ENCODE measurements at places on chromosomes 1 and 21.

DNA sequence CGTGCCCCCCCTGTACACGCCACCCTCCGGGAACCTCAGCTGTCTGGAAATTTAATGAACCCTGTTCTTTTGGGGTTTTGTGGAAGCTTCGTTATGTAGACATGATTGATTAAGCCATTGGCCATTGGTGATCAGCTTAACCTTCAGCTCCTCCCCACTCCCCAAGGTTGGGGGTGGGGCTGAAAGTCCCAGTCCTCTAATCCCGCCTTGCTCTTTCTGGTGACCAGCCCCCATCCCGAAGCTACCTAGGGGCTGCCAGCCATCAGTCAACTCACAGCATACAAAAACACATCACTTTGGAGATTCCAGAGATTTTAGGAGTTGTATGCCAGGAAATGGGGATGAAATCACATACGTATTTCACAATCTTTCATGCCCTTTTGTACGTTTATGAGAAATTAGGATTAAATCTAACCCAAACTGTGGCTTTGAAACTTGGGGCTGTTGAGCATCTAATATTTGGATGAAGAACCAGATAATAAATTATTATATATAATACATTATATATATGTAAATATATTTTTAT, 52.3 kb downstream of the BACE2 start:
- DNase-seq: no peak

DNA sequence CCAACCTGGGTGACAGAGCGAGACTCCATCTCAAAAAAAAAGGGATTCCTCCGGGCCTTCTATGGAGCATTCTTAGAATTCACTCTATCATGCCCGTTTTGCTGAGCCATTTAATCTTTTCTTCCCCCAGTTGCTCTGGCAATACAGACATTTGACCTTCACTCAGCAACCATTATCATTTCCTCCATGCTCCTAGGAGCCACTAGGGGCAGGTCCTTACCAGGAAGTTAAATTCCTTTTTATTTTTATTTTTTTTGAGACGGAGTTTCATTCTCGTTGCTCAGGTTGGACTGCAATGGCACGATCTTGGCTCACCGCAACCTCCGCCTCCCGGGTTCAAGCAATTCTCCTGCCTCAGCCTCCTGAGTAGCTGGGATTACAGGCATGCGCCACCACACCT, 9.7 kb upstream of the CGN start:
- no peak for DNase-seq

DNA sequence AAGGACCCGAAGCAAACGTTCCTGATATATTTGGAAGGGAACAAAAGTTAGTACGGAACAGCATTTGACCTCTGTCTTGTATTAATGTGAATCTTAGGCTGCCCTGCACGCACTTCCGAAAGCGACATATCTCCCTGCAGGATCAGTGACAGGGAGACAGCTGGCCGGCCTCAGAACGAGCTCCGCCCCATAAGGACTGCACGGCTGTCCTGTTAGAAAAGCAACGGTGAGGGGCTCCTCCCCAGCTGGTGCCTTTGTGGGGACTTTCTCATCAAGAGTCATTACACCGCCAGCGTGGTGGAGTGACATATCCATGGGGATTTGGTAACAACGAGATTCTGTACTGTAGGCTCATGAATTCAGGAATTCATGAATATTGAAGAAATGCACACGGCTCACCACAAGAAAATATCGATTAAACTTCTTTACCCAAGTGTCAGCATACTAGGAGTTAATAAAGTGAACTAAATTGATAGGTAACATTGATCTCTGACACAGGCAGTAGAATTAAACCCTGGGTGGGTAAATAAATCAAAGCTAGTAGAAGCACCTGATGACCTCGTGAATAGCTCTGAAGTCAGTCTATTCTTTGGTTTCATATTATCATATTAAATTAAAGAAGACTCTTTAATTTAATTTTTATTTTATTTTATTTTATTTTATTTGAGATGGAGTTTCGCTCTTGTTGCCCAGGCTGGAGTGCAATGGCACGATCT, 8.1 kb upstream of the GREM2 start:
- no peak for DNase-seq

DNA sequence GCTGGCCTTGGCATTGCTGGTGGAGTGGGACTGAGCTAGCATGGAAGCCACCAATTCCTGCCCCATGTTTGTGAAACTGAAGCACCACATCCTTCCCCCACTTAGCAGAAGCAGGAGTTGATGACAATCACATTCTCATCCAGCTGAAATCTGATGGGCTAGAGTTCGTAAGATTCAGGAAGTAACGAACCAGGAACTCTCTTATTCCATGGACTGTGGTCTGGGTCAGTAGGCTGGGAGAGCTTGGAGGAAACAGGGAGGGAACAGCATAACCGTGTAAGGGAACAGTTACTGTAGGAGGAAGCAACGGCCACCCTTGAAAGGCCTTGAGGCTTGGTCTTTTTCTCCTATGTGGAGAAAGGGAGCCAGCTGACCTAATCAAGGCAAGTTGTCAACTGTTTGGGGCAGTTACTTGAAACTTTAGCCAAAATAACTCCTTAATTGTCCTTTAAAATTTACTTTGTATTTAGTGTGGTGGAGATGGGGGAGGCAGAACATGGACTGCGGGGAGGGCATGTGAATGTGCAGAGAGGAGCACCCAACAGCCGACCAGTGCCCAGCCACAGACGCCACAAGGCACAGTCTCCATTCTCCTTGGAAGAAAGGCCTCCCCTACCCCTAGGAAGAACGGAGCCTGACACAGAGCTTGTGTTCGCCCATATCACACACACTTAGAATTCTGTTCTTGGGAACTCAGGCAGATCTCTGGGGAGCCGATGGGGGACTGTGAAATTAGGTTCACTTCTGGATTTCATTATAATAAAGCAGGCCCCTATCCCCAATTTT, 2.0 kb upstream of the COQ8A start:
- no peak for DNase-seq

- no peak for DNase-seq
Measured at GRCh38 chr1:149923626-149924025, 4.0 kb downstream of the SF3B4 start.

DNA sequence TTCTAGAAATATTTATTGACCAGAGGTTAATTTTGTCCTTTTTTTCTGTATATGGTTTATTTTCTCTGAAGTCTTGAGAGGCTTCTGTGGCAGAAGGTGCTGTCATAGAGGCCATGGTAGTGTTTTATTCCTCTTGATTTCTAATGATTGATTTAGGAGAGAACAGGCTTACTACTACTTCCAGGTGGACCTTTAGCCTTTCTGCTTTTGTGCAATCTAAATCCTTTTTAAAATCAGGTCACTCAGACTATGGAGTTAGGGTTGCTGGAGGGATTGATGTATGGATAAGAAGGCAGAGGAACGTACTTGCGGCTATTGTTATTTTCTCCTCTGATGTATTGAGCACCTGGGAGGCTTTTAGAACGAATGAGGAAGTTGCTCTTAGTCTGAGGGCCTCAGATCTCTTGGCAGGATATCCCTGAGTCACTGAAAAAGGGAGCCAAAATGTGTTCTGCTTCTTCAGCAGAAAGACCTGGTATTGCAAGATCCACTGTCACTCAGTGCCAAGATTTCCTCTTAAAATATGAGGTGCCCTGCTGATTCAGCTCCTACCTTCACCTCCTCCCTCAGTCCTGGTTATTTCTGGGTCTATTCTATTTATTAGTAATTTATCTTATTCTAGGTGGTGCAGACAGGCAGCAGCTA, 277.4 kb downstream of the ZNF648 start:
- DNase-seq: no peak

GRCh38 chr1:46615735-46616134, 876 bp downstream of the MOB3C start:
- DNase-seq: no peak

DNA sequence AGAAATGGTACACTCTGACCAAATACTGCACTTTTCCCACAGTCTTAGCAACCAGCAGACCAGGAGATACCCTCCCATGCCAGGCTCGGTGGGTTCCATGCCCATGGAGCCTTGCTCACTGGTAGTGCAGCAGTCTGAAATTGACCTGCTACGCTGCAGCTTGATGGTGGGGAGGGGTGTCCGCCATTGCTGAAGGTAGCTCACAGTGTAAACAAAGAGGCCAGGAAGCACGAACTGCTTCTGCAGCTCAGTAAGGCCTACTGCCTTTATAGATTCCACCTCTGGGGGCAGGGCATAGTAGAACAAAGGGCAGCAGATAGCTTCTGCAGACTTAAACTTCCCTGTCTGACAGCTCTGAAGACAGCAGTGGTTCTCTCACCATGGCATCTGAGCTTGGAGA, 12.3 kb upstream of the IFI44L start:
- DNase-seq: no peak

DNA sequence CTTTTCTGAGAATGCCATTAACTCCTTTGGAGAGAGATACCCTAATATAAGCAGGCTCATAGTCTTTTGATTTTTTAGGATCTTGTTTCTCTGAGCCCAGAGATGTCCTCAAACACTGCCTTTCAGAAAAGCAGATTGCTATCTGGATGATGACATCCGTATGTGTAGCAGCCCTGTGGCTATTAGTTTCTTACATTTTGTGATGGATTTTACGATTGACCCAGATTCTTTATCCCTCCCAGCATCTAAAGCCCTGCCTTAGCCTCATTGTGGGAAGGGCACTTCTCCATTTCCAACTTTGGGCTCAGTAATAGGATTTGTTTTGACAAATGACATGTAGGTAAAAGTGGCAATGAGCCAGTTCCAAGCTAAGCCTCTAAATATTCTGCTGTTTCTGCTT, 300.3 kb downstream of the TTLL7 start:
- no peak for DNase-seq

DNA sequence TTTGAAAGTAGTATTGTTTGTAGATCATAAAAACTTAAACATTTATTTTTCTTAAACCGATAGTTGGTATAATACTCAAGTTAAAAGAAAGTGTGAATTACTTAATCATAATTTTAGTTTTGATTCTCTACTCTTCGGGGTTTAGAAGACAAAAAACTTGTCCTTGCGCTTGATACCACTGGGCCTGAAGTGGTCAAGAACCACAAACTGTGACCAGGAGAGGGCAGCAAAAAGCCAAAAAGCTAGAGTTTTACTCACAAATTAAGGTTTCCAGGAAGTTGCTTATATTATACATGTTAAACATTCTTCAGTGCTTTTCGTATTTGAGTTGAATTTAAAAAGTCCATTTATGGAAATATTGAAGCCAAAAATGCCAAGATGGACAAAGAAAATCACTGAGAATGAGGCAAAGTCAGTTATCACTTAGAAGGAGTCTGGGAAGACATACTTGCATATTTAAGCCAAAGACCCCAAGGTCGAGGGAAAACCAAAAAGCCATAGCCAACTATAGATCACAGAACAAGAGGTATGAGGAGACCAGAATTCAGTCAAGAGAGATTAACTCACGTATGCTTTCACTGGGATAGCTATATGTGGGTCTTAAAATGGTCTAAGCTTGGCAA, 34.2 kb downstream of the EFCAB7 start:
- DNase-seq: no peak

GRCh38 chr1:46587069-46587468, 17.0 kb downstream of the MKNK1 start:
- DNase-seq: no peak

DNA sequence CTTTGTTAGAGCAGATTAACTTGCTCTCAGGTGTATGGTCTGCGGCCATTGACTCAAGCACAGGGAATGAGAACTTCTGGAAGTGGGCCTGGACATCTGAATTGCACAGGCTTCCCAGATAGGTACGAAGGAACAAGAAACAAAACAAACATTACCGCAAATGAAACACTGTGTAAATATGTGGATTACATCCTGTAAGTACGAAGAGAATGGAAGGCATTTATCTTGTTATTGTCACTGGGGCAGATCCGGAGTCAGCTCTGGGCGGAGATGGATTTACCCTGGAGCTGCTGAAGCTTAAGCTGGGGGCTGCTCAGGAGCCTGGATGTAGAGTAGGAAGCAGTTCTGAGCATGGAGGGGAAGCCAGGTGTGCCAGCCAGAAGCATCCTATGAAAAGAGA, 6.8 kb downstream of the HES2 start:
- no peak for DNase-seq

- no peak for DNase-seq
Measured at GRCh38 chr1:33400153-33400911, 30.6 kb downstream of the PHC2 start.

DNA sequence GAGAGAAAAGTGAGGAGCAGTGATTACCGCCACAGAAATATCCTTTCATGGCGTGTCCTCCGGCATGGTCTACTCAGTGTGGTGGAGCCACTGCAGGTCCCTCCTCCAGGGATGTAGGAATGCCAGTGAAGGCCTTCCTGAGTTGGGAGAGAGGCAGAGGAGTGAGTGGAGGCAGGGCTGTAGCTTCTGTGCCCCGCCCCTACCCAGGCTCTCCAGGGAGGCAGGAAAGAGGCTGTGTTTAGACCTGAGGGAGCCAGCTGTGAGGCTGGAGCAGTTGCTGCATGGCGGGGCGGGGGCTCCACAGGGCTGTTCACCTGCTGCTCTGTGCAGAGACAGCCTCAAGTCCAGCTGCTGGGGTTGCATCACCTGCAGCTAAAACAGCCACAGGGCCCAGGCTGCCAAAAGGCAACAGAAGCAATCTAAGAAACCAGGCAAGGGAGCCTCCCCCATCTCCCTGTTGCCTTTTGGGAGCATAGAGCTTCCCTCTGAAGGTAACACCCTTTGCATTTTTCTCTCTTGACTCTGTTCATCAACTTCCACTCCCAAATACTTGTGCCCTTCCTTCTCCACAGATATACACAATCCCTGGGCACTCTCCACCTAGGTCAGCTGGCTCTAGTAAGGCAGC, 801 bp upstream of the ANXA9 start:
- no peak for DNase-seq

- no peak for DNase-seq
Measured at GRCh38 chr21:32544697-32545096, 40.6 kb downstream of the TCP10L start.

DNA sequence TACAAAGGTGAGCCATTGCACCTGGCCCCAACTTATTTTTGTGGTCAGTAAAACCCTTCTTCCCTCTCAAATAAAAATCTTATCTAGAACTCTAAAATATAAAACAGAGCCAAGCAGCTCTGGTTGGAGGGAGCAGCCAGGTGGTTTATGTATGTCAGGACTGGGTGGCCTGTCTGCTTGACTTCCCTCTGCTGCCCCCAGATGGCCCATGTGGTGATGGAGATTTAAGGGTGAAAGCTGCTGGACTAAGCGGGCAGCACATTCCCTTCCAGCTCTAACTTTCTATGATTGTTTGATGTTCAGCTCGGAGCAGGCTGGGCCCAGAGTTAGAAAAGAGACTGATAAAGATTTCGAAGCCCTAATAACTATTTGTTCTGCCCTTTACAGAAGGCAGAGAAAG, 11.9 kb upstream of the PAQR6 start:
- DNase-seq: no peak

DNA sequence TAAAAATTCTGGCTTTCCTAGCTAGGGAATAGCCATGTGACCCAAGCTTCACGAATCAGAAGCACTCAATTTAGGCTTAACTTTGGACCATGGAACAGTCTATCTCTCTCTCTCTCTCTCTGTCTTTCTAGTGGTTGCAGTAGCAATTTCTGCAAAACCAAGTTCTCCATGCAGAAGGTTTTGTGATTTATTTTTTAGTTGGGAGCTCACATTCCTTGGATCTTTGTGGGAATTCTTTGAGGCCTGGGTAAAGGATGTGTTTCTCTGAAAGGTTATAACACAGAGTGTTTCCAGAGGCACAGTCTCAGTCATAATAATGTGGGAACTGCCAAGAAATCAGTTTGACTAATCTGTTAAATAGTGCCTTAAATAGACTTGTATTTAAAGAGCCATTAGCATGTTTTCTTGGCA, 112.3 kb upstream of the COL11A1 start:
- DNase-seq: no peak

- DNase-seq: no peak
Measured at GRCh38 chr1:162145280-162145965, 75.9 kb downstream of the NOS1AP start.

All from CD4-positive, alpha-beta T cell treated with Interferon alpha-2 for 1 hour (primary cell).